Naive thymus-derived CD8-positive, alpha-beta T cell (primary cell): ENCODE measurements at places on chromosomes 3 and 15.

DNA sequence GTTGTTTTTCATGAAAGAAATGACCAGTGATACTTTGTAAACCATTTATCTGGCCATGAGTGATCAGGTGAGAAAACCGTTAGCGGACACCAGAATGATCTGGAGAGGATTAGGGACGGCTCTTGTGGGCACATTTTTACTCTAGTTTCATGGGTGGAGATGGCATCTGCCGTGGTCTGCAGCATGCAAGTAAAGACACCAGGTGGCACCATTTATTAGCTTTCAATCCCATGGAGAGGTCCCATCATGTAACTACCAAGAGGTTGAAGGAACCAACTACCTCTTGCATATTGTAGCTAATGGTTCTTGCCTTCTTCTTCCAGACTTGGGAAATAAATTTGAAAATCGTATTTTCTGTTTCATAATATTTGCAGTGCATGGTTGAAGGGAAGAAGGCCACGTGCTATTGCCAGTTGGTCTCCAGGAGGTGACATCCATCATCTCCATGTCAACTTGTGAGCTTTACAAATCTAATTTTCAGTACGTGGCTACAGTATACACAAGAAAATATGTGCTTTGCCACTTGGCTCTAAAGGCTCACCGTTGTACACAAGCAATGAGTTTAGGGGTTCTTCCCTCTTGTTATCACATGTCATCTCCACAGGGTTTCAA, 1.5 kb upstream of the MAPKBP1 start:
- peak; percentile 53 for DNase-seq
- H3K4me1 ChIP-seq = peaks cover 51% of the 10 kb centered on the region
- H3K4me3 ChIP-seq = peak overlapping the region; percentile 96
- no peaks in the 10 kb centered on the region for H3K36me3 ChIP-seq

GRCh38 chr3:39978308-39978707, 168.9 kb downstream of the MYRIP start:
- no peaks in the 10 kb centered on the region for H3K4me1 ChIP-seq
- no peaks in the 10 kb centered on the region for H3K36me3 ChIP-seq
- H3K27ac ChIP-seq = no peak overlapping the region
- H3K4me3 ChIP-seq = no peak overlapping the region
- DNase-seq = no peak

DNA sequence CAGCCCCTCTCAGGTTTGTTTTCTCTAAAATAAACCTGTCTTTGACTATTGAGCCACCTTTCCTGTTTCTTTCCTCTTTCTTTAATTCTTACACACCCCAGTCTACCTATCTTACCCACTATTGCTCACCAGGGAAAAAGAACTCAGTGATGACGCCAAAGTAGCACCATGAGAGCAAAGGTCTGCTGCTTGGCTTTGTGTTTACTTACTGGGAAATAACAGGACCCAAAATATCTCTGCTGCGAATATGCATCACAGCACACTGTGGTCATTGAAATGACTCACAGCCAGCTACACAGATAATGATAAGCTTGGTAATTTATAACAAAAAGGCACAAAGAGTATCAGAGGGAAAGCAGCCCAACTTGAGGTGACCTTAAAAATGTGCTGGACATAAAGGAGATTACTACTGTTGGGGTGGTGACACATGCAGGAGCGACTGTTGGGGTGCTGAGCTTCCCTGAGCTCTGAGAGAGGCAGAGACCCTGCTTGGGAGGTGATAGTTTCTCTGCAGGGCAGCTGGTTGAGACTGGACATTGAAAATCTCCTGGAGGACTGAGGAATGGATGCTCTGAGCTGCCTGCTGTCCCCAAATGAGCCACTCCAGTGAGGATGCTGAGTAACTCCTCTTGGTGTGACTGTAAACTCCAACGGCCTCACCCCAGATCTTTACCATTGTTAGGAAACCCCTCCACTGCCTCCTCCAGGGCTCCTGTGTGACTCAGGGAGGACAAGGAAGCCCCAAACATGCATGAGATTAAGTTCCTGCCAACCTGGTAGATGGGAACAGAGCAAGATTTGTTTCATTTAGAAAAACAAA, 14.5 kb downstream of the EFCAB12 start:
- no peak overlapping the region for H3K4me3 ChIP-seq
- no peak for DNase-seq
- no peaks in the 10 kb centered on the region for H3K27me3 ChIP-seq

DNA sequence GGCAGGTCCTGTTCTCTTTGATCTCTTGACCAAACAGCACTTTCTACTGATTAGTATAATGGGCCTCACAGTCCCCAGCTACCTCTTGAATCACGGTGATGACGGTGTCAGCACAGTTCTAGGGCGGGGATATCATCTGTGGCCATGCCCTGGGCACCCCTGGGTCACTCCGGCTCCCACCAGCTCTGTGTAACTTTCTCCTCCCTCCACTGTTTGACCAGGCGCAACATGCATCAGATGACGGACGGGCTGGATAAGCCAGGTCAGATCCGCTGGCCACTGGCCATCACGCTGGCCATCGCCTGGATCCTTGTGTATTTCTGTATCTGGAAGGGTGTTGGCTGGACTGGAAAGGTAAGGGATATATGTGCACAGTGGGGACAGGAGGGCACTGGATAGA, 29.6 kb downstream of the SLC6A1 start:
- peaks cover 42% of the 10 kb centered on the region for H3K27me3 ChIP-seq
- no peaks in the 10 kb centered on the region for H3K4me1 ChIP-seq
- H3K27ac ChIP-seq = no peak overlapping the region
- H3K36me3 ChIP-seq = no peaks in the 10 kb centered on the region
- H3K4me3 ChIP-seq = no peak overlapping the region
- no peak for DNase-seq

DNA sequence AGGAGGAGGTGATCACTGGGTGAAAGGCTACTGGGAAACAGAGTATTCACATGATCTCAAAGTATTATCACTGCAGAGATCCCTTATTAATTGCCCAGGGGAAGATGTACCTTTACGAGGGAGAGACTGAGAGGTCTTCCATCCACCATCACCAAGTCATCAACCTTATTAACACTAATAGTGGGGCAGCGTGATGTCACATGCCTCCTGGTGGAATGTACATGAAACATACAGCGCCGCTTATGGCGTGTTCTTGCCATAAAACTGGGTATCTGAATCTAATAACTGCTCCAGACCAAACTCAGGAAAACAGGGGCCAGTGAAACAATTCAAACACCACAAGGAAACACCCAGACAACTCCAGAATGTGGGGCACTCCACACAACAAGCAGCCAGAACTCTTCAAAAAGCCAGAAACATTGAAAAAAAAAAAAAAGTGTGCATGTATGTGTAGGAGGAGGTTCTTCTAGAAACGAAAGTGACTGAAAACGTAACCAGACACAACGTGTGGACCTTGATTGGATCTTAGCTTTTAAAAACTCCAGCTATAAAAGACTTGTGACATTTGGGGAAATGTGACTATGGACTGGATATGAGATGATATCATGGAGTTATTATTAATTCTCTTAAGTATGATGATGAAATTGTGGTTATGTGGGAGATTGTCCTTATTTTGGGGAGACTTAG, 4.6 kb downstream of the STIMATE start:
- no peak for DNase-seq
- peak overlapping the region; percentile 59 for H3K4me3 ChIP-seq
- H3K27ac ChIP-seq = peak overlapping the region; percentile 22
- H3K27me3 ChIP-seq = no peaks in the 10 kb centered on the region
- peaks cover 62% of the 10 kb centered on the region for H3K4me1 ChIP-seq

- no peak overlapping the region for H3K27ac ChIP-seq
- H3K36me3 ChIP-seq = no peaks in the 10 kb centered on the region
- H3K27me3 ChIP-seq = no peaks in the 10 kb centered on the region
- no peak for DNase-seq
Observed at GRCh38 chr3:143302638-143303171, 183.1 kb downstream of the CHST2 start.

- no peak overlapping the region for H3K27ac ChIP-seq
- H3K4me3 ChIP-seq = no peak overlapping the region
Observed at GRCh38 chr3:18208091-18208490, 217.0 kb downstream of the SATB1 start.

DNA sequence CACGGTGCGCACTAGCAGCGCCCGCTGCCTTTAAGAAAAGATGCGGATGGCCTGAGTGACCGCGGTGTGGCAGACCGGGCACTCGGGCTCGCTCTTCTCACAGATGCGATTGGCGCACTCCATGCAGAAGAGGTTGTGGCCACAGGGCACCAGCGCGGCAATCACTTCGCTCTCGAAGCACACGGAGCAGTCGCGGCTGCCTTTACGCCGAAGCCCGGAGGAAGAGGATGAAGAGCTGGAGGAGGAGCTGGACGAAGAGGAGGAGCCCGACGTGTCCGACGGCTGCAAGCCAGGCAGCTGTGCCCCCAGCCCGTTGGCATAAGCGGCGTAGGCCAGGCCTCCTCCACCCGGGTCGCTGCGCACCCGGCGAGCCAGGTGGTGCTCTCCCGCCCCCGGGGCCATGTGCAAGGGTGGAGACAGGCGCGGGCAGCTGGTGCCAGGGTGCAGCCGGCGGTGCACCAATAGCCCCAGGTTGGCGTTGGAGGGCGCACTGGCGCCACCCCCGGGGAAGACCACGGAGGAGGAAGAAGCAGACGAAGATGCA, 2.6 kb downstream of the MEX3B start:
- H3K27me3 ChIP-seq = no peaks in the 10 kb centered on the region
- H3K36me3 ChIP-seq = no peaks in the 10 kb centered on the region
- DNase-seq = no peak
- H3K4me1 ChIP-seq = peaks cover 24% of the 10 kb centered on the region

DNA sequence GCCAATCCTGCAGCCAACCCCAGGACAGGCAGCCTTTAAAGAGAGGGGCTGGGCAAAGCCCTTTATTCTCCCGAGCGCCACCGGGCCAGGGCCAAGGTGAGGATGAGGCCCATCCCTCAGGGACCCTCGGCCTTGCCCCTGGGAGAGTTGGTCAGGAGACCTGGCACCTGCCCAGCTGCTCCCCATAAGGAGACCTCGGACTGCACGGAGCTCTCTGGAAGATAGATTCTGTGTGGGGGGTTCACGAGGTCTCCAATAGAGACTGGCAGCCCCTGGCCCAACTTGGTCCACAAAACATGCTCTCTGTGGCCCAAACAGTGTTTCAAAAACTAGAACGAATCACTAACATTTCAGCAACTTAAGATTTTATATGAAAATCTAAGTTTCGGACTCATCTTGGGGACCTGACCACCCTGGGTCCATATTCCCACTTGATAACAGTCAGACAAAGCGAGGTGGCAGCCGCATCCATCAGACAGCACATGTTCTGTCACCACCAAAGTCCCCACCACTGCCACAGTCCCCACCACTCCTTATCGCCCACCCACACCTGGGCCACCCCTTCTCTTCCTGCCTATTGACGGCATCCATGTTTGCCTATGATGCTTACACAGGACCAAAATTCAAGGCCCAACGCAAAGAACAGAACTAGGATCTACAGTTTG, 114.4 kb upstream of the RPL32 start:
- no peak for DNase-seq
- no peaks in the 10 kb centered on the region for H3K27me3 ChIP-seq
- H3K4me3 ChIP-seq = peak overlapping the region; percentile 14
- H3K27ac ChIP-seq = no peak overlapping the region
- no peaks in the 10 kb centered on the region for H3K36me3 ChIP-seq

GRCh38 chr3:35184775-35185174, 454.6 kb upstream of the ARPP21 start:
- H3K36me3 ChIP-seq = peaks cover 3% of the 10 kb centered on the region
- H3K27ac ChIP-seq = no peak overlapping the region
- no peak overlapping the region for H3K4me3 ChIP-seq
- DNase-seq = no peak

DNA sequence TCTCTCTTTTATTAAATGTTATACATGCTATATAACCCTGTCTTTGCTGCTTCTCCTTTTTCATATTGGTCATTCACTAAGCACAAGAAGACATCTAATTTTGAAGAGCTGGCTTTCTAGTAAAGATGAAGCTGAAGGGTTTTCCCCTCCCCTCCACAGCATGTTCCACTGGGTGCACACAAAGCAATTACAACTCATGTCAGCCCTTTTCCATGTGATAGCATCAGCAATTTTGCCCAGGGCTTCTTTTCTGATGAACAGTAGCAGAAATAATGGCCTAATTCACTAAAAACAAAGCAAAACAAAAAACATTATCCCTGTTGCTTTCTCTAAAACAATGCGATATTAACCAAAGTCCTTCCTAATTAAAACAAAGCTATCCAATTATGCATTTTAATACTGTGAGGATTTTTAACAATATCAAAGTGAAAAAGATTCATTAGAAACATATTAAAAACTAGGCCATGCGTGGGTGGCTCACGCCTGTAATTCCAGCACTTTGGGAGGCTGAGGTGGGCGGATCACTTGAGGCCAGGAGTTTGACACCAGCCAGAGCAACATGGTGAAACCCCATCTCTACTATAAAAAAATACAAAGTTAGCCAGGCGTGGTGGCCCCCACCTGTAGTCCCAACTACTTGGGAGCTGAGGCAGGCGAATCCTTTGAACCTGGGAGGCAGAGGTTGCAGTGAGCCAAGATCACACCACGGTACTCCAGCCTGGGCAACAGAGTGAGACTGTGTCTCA, 12.2 kb upstream of the PIK3R4 start:
- no peaks in the 10 kb centered on the region for H3K4me1 ChIP-seq
- peaks cover 8% of the 10 kb centered on the region for H3K27me3 ChIP-seq
- no peak overlapping the region for H3K27ac ChIP-seq
- H3K4me3 ChIP-seq = no peak overlapping the region
- no peaks in the 10 kb centered on the region for H3K36me3 ChIP-seq

- H3K36me3 ChIP-seq = peaks cover 1% of the 10 kb centered on the region
- peak overlapping the region; percentile 92 for H3K27ac ChIP-seq
- H3K4me1 ChIP-seq = peaks cover 43% of the 10 kb centered on the region
- peak; percentile 22 for DNase-seq
- H3K27me3 ChIP-seq = no peaks in the 10 kb centered on the region
Observed at GRCh38 chr3:71724584-71725270, 475 bp downstream of the EIF4E3 start.

DNA sequence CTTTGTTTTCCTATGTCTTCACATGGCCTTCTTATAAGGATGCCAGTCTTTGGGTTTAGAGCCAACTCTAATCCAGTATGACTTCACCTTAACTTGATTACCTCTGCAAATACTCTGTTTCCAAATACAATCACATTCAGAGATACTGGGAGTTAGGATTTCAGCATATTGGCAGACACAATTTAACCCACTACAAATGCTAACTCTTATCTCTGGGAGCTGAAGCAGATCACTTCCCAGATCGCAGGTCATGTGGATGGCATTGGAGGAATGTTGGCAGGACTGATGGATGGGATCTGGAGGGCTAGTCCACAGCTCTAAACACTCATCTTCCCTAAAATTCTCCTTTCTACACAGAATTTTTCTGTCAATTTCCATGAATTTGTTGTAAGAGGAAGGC, 46.2 kb upstream of the ADGRG7 start:
- no peaks in the 10 kb centered on the region for H3K4me1 ChIP-seq
- no peak overlapping the region for H3K27ac ChIP-seq
- no peaks in the 10 kb centered on the region for H3K27me3 ChIP-seq
- no peak overlapping the region for H3K4me3 ChIP-seq
- no peak for DNase-seq
- no peaks in the 10 kb centered on the region for H3K36me3 ChIP-seq

DNA sequence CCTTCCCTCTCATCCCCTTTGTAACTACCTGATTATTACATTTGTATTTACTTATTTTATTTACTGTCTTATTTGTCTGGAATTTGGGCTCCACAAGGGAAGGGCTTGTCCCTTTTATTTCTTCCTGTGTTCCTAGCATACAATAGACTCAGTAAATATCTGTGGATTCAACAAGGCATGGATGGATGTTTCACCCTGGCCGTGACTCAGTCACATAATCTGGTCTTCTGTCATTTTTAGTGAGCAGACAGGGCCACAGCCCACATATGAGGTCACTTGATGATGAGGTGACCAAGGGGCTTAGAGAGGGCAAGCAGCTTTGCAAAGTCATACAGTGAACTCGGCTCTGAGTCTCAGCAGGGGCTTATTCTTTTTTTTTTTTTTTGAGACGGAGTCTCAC, 7.8 kb upstream of the DAG1 start:
- no peaks in the 10 kb centered on the region for H3K4me1 ChIP-seq
- H3K27me3 ChIP-seq = no peaks in the 10 kb centered on the region
- DNase-seq = no peak
- H3K4me3 ChIP-seq = no peak overlapping the region
- no peak overlapping the region for H3K27ac ChIP-seq
